ENCODE measurements at places on chromosomes 1 and 21.

- no peak overlapping the region for H3K4me3 ChIP-seq
- DNase-seq, result no peak
- H3K36me3 ChIP-seq, result no peaks in the 10 kb centered on the region
- H3K27ac ChIP-seq, result no peak overlapping the region
- no peaks in the 10 kb centered on the region for H3K27me3 ChIP-seq
Measured at GRCh38 chr1:225565847-225566246, 87.1 kb downstream of the ENAH start.

DNA sequence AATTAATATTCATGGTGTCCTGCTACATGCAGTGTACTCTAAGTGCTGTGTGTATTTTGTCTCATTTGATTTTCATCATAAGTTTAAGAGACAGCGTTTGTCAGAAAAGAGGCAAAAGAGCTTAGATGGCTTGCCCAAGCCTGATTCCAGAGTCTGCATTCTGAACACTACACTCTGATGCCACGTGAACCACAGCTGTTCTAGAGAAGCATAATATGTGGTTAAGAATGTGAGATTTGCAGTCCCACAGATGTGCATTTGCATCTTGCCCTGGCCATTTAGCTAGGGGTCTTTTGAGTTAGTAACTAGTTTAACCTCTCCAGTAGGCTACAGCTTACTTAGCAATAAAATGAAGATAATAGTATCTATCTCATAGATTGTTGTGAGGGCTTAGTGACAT lies 9.2 kb upstream of the GADD45A start:
- H3K36me3 ChIP-seq, result no peaks in the 10 kb centered on the region
- H3K4me1 ChIP-seq, result no peaks in the 10 kb centered on the region
- no peaks in the 10 kb centered on the region for H3K27me3 ChIP-seq

DNA sequence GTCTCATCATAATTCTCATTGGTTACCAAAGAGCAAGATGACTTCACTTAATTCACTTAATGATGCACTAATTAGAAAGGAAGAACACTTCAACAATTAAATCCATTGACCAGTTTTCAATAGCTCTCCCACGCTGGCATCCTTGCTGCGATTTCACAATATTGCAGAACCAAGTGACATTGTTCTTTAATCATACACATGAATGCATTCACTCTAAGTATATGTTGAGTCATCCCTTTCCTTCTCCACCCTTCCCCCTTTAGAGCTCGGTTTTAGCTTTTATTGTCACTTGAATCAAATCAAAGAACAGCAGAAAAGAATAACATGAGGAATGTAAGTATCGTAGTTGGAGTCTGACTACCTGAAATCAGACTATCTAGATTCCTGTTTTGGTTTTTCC lies 233.6 kb upstream of the FMN2 start:
- no peaks in the 10 kb centered on the region for H3K4me1 ChIP-seq
- H3K27ac ChIP-seq, result no peak overlapping the region
- H3K36me3 ChIP-seq, result no peaks in the 10 kb centered on the region
- no peak for DNase-seq
- H3K4me3 ChIP-seq, result no peak overlapping the region

DNA sequence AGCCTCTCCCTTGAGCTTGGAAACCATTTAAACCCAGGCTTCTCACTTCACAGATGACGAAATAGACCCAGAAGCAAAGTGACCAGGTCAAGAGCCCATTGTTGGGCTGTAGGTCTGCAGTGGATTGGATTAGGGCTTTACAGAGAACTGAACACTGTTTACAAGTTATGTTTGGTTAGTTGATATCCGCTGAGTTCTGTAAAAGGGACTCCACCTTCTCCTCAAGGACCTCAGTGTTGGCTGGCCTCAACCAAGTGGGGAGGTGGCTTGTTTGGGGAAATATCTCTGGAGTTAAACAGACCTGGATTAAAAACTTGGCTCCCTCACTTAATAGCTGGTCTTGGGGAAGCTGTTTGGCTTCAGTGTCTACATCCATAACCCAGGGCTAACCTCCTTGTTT lies 88.1 kb downstream of the UCK2 start:
- H3K27me3 ChIP-seq, result no peaks in the 10 kb centered on the region
- no peak for DNase-seq
- no peaks in the 10 kb centered on the region for H3K4me1 ChIP-seq

GRCh38 chr1:245510144-245510543 lies 355.4 kb downstream of the KIF26B start:
- H3K36me3 ChIP-seq, result no peaks in the 10 kb centered on the region
- H3K4me1 ChIP-seq, result no peaks in the 10 kb centered on the region
- no peaks in the 10 kb centered on the region for H3K27me3 ChIP-seq
- no peak for DNase-seq

DNA sequence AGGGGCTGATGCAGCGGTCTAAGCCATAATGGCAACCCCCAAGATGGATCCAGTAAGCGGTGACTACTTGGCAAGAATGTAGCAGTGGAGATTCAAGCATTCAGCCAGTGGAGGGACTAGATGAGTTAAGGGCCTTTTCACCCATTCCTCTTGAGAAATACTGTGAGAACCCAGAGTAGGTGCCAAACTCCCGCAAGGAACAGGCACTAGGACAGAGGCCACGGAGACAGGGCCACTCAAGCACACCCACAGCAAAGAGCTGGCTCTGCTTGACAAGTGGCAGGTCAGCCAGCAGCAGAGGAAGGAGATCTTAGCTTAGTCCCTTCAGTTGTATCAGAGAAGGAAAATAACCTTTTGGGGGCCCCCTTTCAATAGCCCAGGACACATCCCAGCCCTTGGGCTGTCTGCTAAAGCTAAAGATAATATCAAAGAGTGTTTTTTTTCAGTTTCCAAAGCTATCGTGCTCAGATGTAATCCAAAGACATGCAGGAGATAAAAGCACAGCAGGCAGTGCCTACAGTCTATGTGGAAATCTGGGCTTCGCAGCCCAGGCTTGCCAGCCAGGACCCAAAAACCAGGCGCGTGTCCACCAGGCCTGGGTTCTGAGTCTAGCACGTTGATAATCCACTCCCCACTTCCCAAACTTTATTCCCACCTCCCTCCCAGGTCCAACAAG lies 62.0 kb upstream of the GOLT1A start:
- H3K27me3 ChIP-seq, result no peaks in the 10 kb centered on the region
- no peaks in the 10 kb centered on the region for H3K36me3 ChIP-seq
- DNase-seq, result no peak
- no peak overlapping the region for H3K27ac ChIP-seq

DNA sequence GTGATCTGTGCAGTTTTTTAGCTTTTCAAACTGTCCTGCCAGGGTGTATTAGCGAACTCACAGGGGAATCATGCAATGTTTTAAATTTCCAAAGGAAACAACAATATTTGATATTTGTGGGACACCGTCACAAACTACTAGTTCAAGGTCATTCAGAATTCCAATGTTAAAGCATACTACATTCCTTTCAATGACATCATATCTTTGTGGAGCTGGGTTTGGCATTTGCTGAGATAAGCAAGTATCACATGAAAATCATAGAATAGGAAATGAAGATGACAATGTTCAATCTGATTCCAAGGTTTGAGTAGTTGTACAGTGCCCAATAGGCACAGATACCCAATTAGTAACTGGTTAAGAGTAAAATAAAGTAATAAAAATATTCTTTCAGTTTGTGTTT lies 35.6 kb downstream of the NUF2 start:
- no peak overlapping the region for H3K27ac ChIP-seq
- H3K36me3 ChIP-seq, result no peaks in the 10 kb centered on the region
- H3K4me3 ChIP-seq, result no peak overlapping the region
- H3K27me3 ChIP-seq, result no peaks in the 10 kb centered on the region

DNA sequence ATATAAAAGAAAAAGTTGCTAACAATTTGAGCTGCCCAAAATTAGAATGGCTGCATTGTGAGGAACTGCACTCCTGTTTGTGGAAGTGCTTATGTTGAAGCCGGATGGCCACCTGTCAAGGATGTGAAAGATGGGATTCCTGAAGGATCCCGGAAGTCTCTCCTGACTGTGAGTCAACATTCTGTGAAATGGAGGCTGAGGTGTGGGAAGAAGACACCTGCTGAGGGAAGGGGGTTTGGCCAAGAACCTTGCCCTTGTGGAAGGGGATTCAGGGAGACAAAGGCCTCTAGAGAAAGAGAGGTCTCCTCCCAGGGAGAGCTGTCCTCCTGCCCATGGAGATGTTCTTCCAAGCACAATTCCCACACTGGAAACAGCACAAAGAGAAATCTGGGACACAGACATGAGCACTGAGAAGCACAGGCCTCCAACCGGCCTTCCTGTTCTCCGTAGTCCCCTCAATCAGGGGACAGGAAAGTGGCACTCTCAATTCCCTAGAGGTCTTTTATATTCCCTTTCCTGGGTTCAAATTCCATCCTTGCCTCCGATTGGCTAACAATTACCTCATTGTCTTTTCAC lies 70.5 kb downstream of the CD2 start:
- H3K4me3 ChIP-seq, result no peak overlapping the region
- H3K4me1 ChIP-seq, result no peaks in the 10 kb centered on the region
- no peak for DNase-seq
- H3K27me3 ChIP-seq, result no peaks in the 10 kb centered on the region

- no peak within 1 kb of the TSS for H3K4me3 ChIP-seq
- no peaks in the 10 kb centered on the region for H3K4me1 ChIP-seq
- no peak within 1 kb of the TSS for H3K27ac ChIP-seq
Measured at GRCh38 chr1:115768549-115768948, at the start of gene CASQ2. Gene CASQ2, minus strand, starts transcription at chr1:115768714. Its CDS starts 173 bp downstream, at chr1:115768541.
